ENCODE measurements at places on chromosomes 11 and 22.
A peak's percentile ranks its signal among the peaks of the same experiment; 100 is the strongest.

DNA sequence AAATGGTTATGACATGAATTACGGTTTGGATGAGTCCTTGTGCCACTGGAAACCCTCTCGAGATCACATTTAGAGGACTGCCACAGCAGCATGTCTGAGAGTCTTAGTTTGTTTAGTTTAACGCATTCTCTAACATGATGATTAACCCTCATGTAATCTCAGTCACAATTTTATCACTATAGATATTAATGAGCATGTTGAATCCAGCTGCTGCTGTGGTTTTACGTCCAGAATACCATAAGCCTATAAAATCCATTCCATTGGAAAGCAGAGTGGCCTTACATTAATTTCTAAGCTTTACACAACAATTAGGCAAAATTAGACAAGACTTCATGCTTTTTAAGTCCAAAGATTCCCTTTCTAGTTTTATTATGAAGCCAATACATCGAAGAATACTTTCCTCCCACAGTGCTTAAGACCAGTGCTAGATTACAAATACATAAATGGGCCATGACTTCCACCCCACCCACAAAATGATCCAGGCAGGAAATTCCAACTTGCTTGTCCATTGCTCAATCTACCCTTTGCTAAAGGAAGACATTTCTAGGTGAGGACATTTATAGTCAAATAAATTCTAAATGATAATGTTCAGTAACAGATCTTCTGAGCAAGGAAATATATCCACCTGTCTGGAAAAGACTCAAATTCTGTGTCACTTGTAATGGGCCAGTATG lies 3.5 kb upstream of the ELMOD1 start:
- DNase-seq: no peak

GRCh38 chr11:119422809-119423508 lies at the start of gene THY1:
Gene THY1 (minus strand): TSS chr11:119423172. CDS start chr11:119420905, 2,267 bp downstream.
- no peak for DNase-seq

DNA sequence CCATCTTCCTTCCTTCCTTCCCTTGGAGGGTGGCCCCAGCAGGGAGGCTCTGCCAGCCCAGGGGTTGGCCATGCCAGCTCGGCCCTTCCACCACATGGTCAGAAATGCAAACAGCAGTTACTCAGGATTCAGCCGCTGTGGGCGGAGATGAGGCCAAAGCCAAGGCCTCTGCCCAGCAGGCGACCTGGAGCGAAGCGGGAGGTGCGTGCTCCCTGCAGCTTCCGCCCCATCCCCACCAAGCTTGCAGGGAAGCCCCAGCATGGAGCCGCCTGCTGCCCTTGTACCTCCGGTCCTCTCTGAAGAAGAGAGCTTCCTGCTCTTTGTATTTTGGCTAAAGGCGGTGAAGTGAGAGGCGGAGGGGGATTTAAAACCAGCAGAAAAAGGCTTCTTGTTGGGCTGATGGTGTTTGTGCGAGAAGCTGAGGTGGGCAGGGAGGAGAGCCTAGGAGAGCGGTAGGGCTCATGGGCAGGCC lies 50.4 kb downstream of the ANO1 start:
- no peak for DNase-seq

- DNase-seq: no peak
Observed at GRCh38 chr22:38017272-38017920, 33.0 kb upstream of the SOX10 start.

DNA sequence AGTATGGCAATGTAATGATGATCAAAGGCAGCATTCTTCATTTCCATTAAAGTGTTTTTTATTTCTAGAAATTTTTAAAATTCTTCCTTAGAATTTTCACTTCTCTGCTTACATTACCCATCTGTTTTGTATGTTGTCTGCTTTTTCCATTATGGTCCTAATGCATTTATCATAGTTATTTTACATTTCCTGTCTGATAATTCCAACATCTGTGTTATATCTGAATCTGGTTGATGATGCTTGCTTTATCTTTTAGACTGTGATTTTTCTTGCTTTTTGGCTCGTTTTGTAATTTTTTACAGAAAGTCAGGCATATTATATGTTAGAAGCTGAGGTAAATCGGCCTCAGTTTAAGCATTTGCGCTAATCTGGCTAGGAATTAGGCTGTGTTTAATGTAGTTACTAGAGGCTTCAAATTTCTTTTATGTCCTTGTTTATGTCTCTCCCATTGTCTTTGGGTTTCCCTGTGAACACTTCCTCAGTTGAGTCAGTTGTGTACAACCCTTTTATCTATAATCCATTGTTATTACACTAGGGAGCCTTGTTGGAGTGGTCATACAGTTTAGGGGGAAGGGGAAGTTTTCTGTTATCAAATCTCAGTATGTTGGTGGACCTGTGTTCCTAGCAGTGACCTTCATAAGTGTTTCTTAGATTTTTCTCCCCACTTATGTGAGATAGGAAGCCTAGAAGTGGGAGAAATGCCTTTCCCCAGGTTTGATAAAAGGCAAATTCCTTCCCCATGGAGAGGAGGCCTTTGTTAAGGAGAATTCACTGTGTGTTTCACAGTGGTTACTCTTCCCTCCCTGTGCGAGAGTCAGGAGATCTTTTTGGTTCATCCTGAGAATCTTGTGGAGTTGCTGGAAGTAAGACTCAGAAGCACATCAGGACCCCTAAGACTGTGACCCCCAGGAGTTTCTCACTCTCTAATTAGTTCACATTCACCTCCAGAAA lies 437.5 kb downstream of the INSC start:
- DNase-seq: no peak

- peak; percentile 71 for DNase-seq
Observed at GRCh38 chr22:42856179-42856864, 751 bp downstream of the ARFGAP3 start.

GRCh38 chr11:8096575-8096974 lies 15.6 kb downstream of the TUB start:
- no peak for DNase-seq

GRCh38 chr22:47398491-47398890 lies 636.0 kb downstream of the TBC1D22A start:
- DNase-seq: no peak

DNA sequence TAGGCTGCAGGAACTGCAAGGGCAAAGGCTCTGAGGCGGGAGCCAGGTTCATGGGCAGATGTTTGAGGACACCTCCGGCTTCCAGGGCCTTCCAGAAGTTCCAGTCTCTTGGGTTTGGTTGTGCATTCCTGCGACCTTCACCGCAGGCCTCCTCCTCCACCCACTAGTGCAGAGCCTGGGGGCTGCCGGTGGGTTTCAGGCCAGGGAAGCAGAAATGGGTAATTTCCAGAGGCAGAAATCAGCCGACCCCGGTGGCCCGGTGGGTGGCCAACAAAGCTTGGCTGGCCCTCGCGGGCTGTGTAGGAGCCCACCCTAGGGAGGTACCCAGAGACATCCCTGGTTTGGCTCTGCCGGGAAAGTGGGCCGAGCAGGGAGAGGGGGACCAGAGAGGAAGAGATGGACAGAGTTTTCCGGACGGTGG lies 417 bp upstream of the PHETA2 start:
- DNase-seq: no peak

- no peak for DNase-seq
Observed at GRCh38 chr11:82826526-82826925, 73.7 kb downstream of the PRCP start.

GRCh38 chr22:48369789-48370507 lies 1457.7 kb downstream of the BRD1 start:
- DNase-seq: no peak
